HAP-1 (cell line): ENCODE measurements at places on chromosomes 6 and 20.
A peak's percentile ranks its signal among the peaks of the same experiment; 100 is the strongest.

- no peak for DNase-seq
These were observed 202.3 kb downstream of the OGFRL1 start for GRCh38 chr6:71490876-71491275.

DNA sequence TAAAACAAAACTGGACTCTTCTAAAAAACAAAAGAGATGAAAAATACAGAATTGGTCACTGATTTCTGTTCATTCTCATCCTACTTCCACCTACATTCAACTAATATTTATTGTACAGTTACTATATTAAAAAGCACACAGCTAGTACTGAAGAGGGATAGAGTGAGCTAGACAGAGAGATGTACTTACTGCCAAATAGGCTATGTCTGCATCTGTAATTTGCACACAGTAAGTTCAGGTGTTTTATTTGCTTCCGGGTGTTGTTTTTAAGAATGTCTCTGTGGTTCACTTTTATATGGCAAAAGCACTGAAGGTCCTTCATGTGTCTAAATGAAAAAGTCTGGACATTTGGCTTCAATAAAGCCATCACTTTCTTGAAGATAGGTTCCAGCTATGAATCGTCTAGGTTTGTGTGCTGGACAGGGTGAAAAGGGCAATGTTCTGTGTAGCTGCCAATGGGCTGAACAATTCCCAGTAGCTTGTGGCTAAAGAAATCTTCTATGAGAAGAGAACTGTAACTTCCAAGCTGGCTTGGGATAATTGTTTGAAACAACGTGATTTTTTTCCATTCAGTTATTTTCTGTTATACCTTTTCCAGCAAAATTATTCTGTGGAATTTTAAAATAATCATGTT is 47.3 kb downstream of the EPB41L2 start:
- no peak for DNase-seq

DNA sequence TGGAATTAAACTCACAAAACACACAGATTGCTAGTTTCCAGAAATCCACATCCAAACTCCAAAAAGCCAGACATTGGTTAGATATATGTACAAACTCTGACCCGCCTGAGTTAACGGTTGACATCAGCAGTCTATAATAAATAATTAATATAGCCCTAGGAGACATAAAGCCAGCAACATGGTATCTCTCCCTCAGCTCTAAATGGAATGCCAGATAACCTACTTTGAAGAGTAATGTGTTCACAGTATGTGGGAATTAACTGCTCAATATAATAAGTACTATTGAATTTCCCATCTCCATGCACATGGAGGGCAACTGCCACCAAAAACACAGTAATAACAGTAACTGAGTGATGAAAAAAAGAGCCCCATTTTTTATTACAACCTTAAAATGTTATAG is 383.2 kb downstream of the CD83 start:
- no peak for DNase-seq

- DNase-seq, result no peak
These were observed 64.4 kb upstream of the TFB1M start for GRCh38 chr6:155378724-155379123.

DNA sequence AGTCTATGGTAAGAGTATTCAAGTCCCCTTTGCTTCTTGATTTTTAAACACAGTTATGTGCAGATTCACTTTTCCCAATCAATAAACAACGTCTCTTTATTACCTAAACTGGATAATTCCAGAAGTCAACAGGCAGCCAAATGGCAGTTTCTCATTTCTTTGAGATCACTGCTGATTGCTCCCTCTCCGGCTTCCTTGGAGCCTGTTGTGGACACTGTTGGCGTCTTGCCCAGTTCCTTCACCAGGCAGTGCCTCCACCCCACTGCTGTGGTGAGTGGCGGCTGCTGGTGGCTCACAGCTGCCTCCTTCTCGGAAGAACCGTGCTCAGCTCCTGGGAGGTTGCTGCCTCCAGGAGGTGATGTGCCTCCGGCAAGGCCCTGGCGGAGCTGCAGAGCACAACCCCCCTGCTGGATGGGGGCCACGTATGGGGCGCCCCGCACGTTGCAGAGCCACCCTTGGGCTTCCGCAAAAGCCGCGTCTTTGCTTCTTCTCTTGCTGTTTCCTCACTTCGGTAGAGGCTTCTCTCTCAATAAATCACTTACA is 105.1 kb upstream of the CNKSR3 start:
- DNase-seq, result peak; percentile 54

DNA sequence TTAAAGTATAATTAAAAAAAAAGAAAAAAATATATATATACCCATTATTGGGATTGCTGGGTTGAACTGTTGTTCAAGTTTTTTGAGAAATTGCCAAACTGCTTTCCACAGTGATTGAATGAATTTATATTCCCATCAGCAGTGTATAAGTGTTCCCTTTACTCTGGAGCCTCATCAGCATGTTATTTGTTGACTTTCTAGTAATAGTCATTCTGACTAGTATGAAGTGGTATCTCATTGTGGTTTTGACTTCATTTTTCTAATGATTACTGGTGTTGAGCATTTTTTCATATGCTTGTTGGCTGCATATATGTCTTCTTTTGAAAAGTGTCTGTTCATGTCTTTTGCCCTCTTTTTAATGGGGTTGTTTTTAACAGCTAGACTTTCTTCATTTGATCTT is 1260.8 kb upstream of the GJE1 start:
- no peak for DNase-seq

DNA sequence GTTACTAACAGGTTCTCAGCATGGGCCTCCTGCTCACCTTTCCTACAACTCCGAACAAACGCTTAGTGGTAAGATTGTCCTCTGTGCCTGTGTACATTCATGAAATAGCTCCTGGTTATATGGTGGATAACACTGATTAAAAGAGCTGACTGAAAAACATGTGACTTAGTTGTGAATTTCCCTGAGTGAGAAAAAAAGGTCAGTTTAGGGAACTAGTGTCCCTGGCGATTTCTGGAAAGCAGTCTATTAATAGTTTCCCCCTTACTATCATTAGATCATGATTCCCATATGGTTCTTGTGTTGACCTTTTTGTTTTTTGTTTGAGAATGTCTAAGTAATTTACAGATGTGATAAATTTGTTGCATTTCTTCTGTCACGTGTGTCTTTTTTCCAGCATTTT is 15.6 kb downstream of the SNRPC start:
- no peak for DNase-seq

DNA sequence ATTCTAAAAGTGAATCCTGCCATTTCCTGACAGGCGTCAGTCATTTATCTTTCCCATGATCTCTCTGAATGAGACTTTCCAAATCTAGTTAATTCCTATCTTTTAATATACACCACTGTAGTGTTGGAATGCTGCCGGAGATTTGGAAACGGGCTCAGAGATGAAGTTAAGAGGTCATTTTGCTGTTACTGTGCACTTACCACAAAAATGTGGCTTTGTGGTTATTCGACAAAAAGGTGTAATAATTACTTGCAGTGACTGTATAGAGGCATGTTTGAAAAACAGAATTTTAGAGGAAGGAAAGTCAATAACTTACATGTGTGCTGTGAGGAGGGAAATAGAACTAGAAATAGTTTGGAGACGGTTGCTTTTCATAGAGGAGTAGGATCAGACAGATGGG is 460.2 kb upstream of the BTBD3 start:
- no peak for DNase-seq

- no peak for DNase-seq
These were observed 19.4 kb downstream of the RAB5IF start for GRCh38 chr20:36624944-36625324.

DNA sequence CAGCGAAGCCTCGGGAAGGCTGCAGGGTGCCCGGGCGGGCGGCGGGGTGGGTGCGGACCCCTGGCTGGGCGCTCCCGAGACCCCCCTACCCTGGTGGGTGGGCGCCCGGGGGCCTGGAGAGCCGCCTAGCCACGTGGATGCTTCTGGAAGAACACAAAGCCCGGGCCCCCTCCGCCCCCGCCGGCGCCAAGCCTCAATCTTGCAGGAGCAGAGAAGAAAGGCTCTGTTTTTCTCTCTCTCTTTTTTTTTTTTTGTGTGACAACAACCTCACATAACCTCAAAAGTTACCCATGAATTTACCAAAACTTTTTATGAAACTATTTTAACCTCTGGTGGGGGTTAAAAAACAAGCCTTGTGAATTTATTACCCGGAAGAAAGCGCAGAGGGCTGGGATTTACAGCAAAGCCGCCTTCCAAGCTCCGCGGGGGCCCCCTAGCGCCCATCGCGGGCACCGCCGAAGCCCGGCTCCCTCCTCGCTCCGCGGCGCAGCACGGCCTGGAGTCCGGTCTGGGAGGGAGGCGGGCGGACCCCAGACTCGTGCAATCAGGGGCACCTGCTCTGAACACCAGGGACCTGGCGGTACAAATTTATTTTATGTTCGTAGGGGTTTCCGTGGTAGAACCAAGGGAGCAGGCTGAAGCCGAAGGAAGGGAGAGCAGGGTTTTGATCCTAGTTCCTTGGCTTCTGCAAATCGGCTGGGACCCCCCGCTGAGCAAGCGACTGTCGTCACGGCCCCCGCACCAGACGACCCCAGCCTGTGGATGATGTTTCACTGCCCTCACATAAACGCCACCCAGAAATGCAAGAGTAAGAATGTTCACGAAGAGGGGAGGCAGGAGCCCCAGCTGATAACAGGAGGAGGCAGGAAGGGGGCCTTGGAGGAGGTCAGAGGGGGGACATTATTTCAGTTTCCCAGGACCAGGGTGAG is 58.9 kb downstream of the ZNF831 start:
- peak; percentile 74 for DNase-seq

GRCh38 chr6:4773181-4773580 is 3.0 kb upstream of the CDYL start:
- DNase-seq, result no peak

DNA sequence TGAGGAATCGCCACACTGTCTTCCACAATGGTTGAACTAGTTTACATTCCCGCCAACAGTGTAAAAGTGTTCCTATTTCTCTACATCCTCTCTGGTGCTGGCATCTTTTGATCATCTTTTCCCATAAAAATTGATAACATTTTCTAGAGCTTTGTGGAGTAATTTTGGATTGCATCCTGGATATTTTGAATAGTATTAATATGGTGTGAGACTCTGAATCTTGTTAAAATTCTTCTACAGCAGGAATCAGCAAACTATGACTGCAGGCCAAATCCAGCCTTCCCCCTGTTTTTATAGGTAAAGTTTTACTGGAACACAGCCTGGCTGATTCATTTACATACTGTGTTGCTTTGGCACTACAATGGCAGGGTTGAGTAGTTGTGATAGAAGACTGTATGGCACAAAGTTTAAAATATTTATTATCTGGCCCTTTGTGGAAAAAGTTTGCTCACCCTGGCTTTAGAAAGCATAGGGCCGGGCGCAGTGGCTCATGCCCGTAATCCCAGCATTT is 15.0 kb upstream of the RNF8 start:
- no peak for DNase-seq

- DNase-seq, result no peak
These were observed 284.6 kb upstream of the FOXQ1 start for GRCh38 chr6:1027109-1027794.

DNA sequence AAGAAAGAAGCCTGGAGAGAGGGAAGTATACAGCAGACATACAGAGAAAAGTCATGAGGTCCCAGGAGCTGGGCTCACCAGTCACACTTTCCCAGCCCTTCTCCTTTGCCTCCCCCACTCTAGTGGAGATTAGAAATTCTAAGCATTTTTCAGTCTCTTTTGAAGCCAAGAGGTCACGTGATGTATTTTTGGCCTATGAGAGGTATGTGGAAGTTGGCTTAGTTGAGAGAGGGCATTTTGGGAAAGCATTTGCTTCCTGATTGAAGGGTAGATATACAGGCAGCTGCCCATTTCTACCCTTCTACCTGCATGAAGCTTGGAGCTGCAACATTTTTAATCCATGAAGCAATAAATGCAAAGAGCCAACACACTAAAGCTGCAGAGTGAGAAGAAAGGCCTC is 106.0 kb upstream of the TNFAIP3 start:
- no peak for DNase-seq

DNA sequence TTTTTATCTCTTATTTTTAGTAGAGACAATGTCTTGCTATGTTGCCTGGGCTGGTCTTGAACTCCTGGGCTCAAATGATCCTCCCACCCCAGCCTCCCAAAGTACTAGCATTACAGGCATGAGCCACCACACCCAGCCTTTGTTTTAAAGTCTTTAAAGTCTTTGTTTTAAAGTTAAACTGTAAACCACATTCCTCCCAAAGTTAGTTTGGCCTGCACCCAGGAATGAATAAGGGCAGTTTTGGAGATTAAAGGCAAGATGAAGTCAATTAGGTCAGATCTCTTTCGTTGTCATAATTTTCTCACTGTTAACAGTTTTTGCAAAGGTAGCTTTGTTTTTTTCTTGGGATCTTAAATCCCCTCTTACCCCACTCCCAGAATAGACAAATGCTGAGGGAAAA is 63.8 kb downstream of the UBR2 start:
- DNase-seq, result no peak

GRCh38 chr20:11957911-11958310 is 40.2 kb downstream of the BTBD3 start:
- DNase-seq, result no peak

DNA sequence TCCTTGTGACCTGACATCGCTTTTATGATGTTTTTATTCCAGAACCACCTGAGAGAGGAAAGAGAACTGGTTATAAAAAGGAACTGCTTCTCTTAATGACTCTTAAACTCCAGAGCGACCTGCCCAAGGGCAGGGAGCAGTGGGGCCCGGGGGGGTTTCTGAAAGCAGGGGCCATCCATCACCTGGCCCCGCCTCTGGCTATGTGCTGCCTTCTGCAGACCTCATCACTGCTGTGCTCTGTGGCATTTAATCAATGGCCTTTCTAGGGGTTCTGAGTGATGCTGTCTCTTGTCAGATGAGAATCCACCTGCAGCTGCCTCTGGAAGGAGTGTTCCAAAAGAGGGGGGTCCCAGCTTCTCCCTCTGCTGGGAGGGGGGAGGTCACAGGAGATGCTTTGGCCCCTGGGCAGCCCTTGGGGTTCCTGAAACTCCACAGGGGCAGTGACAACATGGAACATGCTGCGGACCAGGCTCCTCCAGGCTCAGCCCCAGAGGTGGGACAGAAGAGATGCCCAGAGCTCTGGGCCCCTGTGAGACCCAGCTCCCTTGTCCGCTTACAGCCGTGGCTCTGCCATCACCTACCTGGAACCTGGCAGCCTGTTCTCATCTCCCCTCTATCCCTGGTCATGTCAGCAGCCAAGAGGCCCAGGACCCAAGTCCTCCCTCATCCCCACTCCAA is 177.1 kb upstream of the SULF2 start:
- no peak for DNase-seq

DNA sequence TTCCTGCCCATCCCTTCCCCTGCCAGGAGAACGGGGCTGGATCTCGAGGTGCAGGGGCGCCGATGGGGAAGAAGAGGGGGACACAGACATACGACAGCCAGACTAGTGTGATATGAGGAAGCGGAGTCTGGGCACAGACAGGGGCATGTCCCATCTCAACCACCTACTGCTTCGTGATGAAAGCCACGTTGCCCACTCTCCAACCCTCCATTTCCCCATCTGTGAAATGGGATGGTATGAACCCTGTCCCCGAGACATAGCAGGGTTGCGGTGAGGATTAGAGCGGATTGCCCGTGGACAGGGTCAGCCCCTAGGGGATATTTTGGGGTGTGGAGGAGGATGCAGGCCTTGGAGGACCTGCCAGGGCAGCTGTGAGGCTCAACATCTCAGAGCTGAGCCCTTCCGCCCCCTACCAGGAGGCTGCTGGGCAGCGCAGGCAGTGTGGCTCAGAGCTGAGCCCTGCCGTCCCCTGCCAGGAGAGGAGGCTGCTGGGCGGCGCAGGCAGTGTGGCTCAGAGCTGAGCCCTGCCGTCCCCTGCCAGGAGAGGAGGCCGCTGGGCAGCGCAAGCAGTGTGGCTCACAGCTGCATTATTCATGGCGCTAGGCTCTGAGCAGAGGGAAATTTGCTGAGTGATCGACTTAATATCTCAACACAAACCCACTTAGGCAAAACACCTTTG is 71.7 kb downstream of the GRM4 start:
- DNase-seq, result no peak
